ENCODE measurements at places on chromosomes 12 and 14.

DNA sequence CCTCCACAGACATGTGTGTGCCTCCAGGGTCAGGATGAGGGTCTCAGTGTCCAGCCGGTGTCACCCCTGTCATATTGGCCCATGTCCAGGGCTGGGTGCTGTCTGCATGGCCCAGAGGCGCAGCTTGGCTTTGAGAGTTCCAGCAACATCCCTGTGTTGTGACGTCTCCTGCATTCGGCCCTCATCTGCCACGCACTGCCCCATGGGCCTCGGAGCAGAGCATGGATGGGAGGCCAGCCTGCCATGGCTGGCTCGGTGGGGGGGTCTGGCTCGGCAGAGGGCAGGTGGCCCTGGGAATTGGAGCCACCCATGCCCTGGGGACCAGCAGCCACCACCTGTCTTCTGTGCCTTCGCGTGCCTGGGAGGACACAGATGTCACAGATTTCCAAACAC lies 10.8 kb upstream of the TEX22 start:
- no peak for DNase-seq

DNA sequence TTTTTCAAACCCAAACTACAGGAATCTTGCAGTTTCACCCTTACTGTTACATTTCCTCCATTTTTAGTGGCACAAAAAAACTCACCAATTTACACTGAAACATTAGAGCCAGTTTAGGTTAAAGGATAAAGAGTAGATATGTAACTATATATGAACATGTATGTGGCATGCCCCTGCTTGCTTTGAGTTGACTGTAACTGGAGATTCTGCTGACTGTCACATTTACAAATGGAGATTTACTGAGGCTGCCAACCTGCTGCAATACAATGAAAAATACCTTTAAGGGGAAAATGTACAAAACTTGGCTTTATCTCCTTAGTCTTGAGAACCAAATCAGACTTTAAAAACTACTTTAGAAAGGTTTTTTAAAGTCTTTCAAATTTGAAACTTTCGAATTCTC lies 28.3 kb downstream of the STON2 start:
- no peak for DNase-seq

DNA sequence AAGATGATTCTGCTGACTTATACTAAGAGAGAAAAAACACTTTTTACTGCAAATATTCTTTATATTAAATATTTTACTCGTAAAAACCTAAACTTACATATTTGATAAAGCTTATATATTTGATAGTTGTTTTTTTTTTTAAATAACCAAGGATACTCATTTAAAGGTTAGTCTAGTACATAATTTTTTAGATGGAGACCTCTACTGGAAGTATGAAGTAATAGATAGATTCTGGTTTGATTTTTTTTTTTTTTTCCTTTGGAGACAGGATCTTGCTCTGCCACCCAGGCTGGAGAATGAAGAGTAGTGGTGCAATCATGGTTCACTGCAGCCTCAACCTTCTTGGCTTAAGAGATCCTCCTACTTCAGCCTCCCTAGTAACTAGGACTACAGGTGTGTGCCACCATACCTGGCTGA lies 16.4 kb downstream of the ARID2 start:
- no peak for DNase-seq

- DNase-seq: no peak
Measured at GRCh38 chr12:121218588-121219352, 8.8 kb downstream of the P2RX4 start.

DNA sequence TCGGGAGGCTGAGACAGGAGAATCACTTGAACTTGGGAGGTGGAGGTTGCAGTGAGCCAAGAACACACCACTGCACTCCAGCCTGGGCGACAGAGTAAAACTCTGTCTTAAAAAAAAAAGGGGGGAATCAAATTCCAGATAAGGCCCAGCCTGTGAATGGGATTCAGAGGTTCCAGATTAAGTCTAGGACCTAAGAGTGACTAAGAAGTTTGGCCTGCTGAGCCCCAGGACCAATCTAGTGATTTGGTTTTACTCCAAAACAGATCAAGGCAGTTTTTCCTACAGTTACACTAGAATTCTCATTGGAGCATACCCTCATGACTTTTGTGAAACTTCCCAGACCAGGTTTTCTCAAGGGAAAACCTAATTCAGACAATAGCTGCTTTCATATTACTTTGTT lies 22.8 kb downstream of the EXOC5 start:
- no peak for DNase-seq

DNA sequence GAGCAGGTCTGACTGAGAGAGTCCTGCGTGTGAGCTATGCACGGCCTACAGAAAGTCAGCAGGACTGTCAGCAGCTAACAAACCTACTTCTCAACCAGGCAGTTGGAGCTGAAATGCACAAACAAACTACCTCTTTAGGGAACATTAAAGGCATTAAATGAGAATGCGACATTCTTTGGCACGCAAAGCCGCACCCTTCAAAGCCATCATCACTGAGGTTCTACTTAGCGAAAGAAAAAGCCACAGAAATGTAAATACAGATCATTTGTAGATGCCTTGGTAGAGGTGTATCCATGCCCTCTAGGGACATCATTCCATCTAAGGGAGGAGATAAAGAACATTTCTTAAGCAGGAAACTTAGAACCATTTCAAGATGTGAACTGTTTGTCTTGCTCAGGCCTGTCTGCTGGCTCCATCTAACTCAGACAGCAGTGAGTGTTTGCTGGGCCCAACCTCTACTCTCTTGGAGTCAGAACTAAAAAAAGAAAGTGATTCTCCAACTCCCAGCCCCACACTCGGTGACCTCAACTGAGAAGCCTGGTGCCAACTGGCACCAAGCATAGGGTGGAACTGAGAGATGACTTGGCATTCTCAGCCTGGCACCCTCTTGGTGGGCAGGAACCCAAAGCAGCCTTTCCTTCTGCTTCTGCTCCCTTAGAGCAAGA lies 63.5 kb upstream of the MBIP start:
- DNase-seq: no peak

GRCh38 chr12:100699209-100699608 lies 95.4 kb upstream of the ANO4 start:
- DNase-seq: no peak

- no peak for DNase-seq
Measured at GRCh38 chr14:84555493-84555892, 974.5 kb upstream of the FLRT2 start.

DNA sequence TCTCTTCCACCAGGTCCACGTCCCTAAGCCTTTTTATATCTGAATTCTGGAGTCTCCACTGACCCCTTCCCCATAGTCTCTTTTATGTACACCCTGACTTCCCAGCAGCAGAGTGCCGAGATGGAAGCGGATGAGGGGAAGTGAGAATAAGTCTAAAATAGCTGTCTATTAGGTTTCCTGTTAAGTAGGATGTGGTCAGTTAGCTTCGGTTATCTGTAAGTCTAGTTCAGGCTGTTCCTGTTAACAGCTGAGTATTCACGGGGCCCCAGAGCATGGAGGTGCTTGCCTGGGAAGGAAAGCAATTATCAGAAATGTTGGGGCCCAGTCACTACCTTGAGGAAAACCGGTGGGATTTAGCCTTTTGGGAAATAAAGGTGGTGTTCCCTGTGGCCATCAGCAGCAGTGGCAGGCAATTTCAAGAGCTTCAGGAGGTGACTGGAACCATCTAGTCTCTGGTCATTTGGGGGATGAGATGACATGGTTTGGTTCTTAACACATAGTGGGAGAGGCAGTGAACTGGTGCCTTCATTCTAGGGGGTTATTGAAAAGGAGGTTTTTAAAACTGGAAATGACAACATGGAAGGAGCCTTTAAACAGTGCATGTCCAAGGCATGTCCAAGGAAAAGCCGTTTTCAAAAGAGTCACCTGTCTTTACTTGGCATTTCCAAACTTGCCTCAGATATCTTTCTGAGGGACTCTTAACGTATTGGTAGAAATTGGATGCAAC lies 21.8 kb downstream of the CHST11 start:
- peak; percentile 25 for DNase-seq

GRCh38 chr12:19739195-19739776 lies 300.0 kb downstream of the AEBP2 start:
- no peak for DNase-seq

GRCh38 chr14:74834692-74835392 lies 41.1 kb downstream of the PROX2 start:
- no peak for DNase-seq

DNA sequence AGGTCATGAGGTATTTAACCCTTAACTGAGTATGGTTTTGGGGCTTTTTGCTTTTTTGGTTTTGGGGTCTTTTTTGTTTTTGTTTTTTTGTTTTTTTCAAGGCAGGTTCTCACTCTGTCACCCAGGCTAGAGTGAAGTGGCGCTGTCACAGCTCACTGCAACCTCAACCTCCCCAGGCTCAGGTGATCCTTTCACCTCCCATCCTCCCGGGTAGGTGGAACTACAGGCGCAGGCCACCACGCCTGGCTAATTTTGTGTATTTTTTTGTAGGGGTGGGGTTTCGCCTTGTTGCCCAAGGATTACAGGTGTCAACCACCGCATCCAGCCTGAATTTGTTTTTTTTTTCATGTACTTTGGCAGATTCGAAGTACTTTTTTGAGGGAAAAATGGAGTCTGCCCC lies 19.9 kb downstream of the RAP1B start:
- DNase-seq: no peak

DNA sequence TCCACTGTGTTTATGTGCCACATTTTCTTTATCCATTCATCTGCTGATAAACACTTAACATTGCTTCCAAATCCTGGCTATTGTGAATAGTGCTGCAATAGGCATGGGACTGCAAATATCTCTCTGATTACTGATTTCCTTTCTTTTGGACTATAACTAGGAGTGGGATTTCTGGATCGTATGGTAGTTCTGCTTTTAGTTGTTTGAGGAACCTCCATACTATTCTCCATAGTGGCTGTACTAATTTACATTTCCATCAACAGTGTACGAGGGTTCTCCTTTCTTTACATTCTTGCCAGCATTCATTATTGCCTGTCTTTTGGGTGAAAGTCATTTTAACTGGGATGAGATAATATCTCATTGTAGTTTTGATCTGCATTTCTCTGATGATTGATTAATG lies 47.6 kb downstream of the TAOK3 start:
- no peak for DNase-seq

DNA sequence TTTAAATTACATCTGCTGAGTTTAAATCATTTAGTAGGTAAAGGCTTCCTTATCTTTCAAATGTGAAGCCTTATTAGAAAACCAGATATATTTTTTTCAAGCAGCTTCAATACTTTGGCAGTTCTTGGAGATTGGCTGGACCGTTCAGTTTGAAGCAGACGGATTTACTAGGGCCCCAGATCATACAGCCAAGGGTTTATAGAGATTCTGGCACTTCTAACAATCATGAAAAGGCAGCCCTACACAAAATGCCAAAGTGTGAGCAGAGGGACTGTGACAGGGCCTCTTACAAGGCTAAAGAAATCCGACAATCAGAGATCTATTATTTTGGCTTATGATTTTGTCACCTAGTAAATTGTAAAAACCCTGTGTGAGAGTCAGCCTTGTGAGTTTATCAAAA lies 162.8 kb upstream of the SLC38A2 start:
- DNase-seq: no peak

GRCh38 chr12:6376870-6377666 lies 1.7 kb upstream of the SCNN1A start:
- no peak for DNase-seq

- DNase-seq: no peak
Measured at GRCh38 chr12:93221841-93222240, 155.9 kb upstream of the NUDT4 start.

DNA sequence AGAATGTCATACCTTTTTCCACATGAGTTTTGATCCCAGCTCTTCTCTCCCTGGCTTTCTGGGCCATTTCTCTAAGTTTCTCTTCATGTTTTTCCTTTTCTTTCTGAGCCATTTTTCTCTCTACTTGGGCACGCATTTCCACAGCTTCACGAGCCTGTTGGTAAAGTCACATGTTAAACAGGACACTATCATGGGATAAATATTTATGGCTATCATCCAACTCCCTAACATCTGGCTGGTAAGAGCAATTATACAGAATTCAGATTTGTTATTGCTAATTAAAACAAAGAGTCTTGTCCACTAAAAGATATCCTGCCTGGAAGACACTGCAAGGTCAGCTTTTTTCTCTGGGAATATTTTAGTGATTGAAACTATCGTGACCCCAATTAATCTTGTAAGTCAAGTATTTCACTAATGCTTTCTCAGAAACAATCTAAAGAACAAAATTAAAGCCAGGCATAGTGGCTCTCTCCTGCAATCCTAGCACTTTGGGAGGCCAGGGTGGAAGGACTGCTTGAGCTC lies 23.1 kb downstream of the SLIRP start:
- DNase-seq: no peak

- no peak for DNase-seq
Measured at GRCh38 chr14:62002642-62003041, 240.4 kb downstream of the SNAPC1 start.

GRCh38 chr14:103056322-103057027 lies 874 bp downstream of the CDC42BPB start:
- no peak for DNase-seq

DNA sequence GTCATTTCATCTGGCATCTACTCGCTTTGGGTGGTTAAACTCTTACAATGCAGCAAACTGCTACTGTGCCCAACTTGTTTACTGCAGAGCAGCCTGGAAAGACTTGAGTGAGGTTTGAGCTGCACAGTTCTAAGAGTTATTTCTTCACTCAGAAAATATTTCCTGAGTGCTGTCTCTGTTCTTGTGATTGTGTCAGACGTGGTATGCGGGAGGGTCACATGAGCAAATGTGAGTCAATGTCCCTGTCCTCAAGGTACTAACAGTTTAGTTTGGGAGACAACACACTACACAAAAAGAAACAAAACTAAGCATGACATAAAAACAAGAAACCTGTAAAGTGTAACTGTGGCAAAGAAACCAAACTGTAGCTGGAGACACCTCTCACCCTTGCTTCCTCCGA lies 32.4 kb downstream of the FLVCR2 start:
- no peak for DNase-seq

DNA sequence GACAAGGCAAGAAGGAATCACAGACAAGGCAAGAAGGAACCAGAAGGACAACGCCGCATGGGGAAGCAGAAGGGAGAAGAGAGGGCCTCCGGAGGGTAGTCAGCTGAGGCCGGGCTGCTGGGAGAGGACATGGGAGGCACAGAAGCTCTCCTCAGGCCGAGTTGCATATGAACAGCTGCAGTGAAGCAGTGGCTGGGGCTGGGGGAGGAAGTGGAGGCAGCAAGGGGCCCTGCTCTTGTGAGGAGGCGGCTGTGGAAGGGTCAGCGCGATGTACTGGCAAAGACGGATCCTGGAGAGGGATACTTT lies 22.0 kb upstream of the TMEM106C start:
- DNase-seq: no peak

DNA sequence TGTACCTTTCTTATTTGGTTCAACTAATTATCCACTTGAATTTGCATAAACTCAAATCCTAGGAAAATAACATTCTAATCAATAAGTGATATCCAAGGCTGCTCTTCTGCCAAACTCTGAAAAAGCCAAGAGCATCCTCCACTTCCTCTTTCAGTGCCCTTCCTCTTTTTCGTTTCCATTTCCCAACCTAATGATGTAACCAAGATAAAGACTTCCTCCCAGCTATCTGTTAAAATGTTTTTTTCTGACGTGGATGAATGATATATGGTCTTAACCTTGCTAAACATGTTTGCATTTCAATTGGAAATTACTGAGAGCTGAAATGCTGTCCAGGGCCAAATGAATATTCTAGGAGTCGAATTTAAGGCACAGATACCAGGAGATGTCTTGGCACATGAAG lies 459.5 kb upstream of the PDE3A start:
- no peak for DNase-seq

Data from activated effector memory CD4-positive, alpha-beta T cell treated with Interleukin-2 at 50 U/mL for 16 hours (primary cell).